ENCODE measurements at places on chromosomes 11 and 22.

DNA sequence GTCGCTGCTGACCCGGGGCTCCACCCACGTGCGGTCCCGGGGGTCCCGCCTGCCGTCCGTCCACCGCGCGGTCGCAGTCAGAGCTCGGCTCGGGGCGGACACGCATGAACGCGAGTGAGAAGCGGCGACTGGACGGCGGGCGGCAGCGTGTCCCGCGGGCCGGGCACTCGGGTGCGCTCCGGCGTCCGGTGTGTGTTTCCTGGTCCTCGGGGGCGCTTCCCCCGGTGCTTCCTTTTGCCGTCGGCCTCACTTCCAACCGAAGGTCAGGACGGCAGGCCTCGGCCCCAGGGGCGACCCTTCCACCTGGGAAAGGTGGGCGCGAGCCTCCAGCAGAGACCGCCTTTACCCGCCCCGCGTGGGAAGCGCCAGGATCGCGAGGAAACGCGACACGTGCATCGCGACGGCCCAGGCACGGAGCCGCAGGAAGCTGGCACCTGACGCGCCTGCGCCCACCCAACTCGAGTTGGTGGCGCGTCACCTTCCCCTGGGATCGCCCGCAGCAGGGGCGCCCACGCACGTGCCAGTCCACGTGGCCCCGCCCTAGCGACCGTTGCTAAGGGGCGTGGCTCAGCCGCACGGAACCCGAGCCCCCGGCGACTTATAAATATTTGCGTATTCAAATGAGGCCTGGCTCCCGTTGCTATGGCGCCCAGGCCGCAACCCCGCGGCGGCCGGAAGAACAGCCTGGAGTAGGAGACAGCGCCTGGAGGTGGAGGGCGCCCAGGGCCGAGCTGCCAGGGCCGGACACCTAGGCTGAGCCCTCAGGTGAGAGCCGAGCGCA is at the start of gene LRRC56:
TSS of gene LRRC56 (plus strand) at position 687 of the 781 bp plus-strand sequence. CDS start 3,158 bp downstream, outside the sequence.
- peak; percentile 34 for DNase-seq

DNA sequence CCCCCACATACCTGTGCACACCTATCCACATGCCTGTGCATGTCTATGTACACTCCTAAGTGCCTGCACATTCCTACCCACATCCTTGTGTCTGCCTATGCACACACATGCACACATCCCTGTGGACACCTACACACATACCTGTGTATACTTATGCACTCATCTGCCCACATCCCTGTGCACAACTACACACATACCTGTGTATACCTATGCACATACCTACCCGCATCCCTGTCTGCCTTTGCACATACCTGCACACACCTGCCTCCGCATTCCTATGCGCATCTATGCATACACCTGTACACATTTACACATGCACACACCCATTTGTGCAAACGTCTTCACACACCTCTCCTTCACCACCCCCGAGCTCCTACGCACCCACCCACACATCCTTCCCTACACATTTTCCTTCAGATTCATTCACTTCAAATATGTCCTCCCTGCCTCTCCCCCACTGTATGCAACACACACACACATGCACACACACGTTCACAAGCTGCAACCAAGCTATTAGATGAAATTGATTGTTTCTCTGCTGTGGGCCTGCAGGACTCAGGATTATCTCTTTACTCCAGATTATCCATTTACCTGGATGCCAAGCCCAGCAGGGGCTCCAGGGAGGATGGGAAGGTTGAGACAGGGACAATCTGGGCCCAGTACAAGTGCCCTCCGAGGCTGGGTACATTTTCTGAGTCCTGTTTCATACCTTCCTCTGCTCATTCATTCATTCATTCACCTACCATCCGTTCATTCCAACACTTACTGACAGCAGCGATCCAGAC is 53.2 kb downstream of the TSPAN18 start:
- peak; percentile 19 for DNase-seq

- DNase-seq: no peak
Observed at GRCh38 chr11:113553915-113554314, 78.7 kb upstream of the DRD2 start.

DNA sequence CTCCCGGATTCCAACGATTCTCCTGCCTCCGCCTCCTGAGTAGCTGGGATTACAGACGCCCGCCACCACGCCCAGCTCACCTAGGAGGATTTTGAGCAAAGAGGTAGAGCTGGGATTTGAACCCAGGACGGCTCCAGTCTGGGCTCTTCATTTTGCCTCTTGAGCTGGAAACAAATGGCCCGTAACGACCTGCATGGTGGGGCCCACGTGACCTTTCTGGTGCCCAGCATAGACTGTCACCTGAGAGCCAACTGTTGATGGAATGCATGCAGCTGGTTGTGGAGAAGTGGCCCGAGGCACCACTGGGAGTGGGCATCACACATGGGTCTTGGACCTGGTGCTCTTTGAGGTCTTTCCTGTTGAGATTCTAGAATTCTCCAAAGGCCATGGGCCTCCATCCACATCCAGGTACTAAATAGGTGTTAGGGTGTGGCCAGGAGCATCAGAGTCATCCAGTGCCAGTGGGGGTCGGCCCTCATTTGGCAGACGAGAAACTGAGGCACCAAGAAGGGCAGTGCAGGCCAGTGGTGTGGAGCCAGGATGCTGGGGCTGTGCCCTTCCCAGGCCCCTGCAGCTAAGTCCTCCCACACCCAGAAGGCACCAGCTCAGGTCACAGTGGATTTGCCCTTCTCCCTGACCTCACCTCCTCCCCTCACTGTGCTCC is 3.9 kb downstream of the ATF4 start:
- no peak for DNase-seq

GRCh38 chr11:45110562-45110961 is 35.9 kb upstream of the PRDM11 start:
- DNase-seq: no peak

DNA sequence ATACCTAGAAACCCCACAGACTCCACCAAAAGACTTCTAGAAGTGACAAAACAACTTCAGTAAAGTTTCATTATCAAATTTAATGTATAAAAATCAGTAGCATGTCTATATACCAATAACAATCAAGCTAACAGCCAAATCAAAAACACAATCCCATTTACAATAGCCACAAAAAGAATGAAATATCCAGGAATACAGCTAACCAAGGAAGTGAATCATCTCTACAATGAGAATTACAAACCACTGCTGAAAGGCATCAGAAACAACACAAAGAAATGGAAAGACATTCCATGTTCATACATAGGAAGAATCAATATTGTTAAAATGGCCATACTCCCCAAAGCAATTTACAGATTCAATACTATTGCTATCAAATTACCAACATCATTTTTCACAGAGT is 46.0 kb downstream of the PRCP start:
- no peak for DNase-seq

DNA sequence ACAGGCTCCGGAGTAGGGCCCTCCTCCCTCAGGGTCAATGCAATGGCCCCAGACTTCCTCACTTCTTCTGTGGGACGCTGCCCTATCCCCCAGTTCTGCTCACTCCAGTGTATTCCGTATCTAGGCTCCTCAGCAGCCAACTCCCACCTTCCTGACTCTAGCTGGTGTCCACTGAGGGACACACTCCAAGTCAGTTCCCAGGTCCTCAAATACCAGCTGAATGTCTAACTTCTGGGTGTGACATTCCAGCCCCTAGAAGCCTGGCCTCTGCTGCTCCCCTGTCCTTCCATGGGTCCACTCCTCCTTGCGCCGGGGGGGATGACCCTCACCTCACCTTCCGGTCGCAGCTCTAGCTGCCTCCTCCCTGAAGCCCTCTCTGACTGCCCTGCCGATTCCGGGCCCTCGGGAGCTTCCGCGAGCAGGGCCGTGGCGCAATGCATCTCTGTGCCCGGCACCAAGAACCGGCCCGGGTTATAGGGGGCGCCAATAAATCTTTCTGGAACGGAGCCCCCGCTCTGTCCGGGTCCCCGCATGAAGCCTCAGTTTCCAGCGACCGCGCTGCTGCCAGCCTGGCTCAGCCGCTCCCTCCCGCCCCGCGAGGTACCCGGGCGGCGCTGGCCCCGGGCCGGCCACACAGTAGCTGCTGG is 15.4 kb downstream of the BAD start:
- DNase-seq: no peak

GRCh38 chr11:100823360-100823759 is 136.3 kb downstream of the ARHGAP42 start:
- DNase-seq: no peak
